Neuronal stem cell (in vitro differentiated cells): ENCODE measurements at places on chromosomes 12 and 14.

DNA sequence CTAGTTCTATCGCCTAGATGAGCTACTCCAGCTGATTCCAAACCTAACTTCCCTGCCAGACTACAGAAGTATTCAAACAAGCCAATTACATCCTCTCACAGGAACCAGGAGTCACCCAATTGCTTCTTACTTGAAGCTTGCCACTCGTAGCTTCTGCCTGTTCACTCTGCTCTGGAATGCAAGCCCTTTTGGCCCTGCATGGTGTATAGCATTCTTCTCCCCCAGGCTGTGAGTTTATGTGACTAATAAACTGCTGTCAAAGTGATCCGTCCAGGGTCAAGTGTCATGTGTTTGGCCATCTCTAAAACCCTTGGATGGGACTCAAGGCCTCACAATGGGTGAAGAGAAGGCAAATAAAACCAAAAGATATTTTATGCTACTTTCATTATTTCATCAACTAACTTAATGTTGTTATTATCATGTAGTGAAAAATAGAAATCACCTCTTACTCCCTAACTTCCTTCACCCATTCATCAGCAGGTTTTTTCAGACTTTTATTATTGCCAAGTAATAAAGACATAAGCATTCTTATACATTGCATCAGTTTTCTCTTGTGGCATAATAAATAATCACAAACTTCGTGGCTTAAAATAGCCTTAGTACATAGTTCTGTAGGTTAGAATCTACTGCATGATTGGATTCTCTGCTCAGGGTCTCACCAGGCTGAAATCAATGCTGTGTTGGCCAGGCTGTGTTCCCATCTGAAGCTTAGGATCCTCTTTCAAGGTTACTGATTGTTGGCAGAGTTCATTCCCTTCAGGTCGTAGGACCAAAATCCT, 1981.7 kb upstream of the FLRT2 start:
- DNase-seq = peak; percentile 3

GRCh38 chr14:53619691-53620231, 336.9 kb downstream of the BMP4 start:
- DNase-seq = no peak

- no peak for DNase-seq
These were observed 605.1 kb downstream of the VRK1 start for GRCh38 chr14:97402279-97402678.

DNA sequence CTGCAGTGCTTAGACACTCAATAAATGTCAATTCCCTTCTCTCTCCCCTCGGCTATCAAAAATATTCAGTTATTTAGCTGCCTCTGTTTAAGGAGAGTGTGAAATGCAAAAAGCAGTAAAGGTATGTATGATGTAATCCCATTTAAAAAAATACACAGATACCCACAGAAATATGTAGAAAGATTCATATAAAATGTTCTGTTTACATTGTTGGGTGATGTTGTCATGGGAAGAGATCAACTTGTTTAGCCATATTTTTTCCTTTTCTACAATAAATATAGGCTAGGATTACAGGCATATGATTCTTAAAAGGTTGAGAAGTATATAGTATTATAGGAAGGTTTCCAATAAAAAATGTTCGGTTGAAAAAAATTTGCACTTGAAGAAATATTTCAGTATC, 7.8 kb downstream of the PPP2R3C start:
- no peak for DNase-seq

GRCh38 chr14:70013271-70013873, 134.2 kb downstream of the SMOC1 start:
- peak; percentile 54 for DNase-seq

- no peak for DNase-seq
These were observed 24.6 kb downstream of the TMED10 start for GRCh38 chr14:75151851-75152250.

- DNase-seq = no peak
These were observed 38.7 kb downstream of the STK38L start for GRCh38 chr12:27282754-27283153.

DNA sequence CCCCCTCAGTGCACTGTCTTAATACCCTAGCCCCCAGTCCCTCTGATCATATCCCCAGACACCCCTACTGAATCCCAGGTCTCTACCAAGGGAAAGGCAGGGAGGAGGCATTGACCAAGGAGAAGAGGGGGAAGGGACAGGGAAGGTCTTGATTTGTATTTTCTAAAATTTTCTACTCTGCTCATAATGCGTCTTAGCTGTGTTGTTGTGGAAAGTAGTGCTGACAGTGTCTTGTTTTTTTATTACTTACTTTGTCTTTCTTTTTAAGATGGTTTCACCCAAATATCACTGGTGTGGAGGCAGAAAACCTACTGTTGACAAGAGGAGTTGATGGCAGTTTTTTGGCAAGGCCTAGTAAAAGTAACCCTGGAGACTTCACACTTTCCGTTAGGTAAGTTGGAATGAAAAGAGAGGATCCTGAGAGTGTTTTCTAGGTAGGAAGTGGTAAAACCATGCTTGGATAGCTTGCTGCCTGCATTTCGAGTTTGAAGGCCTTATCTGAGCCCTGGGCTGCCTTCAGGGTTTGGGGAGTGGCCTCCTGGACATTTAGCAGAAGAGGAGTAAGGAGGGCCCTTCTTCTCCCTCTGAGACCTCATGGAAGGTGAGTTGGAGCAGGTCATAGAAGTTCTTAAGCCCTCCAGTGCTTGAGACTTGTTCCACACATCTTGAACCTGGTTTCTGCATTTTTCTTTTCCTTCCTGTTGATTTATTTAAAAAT, 27.4 kb downstream of the PTPN11 start:
- no peak for DNase-seq

DNA sequence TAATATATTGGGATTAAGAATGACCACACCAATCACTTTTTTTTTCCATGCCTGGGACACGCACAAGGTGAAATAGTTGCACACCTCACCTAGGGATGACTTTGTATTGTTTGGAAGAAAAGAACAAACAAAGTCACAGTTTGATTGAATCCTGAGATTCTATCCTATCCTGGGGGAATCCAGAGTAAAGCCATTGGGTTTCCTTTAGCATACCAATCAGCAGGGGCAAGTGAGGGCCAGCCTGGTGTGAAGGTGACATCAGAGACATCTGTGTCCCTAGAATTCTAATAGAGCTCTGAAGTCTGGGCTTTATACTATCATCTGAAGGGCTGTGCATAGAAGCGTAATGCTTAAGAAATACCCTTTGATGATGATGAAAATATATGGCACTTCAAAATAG, 199.9 kb downstream of the STXBP6 start:
- no peak for DNase-seq

- no peak for DNase-seq
These were observed 808.7 kb downstream of the NRXN3 start for GRCh38 chr14:78978896-78979295.

DNA sequence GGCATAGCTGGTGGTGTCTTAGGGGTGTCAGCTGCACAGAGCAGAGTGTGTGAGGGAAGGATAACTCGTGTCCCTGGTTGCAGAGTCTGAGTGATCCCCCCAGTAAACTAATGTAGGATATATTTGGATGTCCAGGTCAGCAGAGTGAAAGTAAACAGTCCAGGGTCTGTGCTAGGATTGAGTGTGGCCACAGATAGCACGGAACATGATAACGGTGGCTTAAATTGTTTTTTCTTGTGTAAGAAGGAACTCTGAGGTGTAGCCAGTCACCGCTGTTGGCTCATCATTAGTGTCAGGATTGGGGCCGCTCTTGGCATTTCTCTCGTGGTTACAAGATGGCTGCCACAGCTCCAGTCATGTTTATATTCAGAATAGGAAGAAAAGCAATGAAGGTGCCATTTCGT, 97.3 kb downstream of the DERA start:
- no peak for DNase-seq

DNA sequence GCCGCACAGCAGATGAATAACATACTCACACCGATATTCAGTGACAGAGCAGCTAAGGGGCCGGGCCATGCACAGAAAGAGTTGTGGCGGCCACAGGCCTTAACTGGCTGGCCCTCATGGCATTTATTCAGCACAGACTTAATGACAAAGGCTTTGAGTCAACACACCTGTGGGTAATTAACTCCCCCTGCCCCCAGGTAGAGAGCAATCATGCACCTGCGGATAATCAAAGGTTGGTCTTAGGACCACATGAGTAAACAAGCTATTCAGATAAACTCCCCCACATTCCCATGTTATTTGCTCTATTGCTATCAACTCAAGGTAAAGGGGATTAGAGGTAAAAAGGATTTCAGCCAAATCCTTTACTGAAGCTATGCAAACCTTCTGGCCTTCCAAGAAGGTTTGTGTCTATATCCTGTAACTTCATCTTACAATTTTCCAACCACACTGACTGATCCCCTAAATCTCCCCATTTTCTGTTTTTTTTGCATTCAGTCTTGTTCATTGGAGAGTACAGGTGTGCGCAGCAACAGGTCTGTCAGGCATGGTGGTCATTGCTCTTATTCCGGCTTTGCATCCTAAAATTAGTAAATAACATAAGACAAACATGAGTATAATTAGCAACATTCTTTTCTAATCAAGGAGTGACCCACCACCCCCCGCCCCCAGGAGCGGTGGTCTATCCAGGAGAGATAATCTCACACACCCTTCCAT, 16.9 kb upstream of the BLTP3B start:
- no peak for DNase-seq

DNA sequence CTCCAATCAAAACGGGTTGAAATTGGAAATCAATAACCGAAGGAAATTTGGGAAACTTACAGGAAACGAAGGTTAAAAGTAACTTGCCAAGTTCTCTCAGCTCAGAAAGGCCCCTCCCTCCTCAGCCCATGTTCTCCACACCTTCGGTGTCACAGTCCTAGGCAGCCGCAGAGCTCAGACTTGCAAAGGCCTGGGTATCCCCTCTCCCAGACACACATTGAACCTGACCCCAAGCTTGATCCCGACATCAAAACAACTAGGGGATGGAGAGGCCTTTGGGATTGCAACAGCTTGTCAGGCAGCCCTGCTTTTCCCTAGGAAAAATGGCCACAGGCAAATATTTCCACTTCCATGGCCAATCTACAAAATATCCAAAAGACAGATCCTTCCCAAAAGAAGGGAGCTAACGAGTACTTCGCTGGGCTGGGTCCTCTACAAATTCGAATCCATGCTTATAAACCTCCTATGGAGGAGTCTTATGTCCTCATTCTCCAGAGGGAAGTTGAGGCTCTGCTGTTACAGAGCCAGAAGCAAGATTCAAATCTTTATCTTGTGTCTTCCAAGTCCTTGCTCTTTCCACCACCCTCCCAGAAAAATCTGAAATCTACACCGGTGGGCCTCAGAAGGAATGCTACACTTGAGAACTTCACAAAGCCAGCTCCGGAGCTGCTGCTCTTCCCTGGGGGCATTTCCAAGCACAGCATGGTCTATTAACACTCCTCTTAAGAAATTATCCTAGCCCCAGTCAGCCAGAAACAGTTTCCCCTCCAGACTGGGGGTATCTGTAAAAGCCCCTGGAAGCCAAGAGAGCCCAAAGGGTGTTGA, 35.7 kb upstream of the PNMA1 start:
- no peak for DNase-seq

GRCh38 chr12:66140731-66141130, 10.2 kb upstream of the LLPH start:
- DNase-seq = no peak

DNA sequence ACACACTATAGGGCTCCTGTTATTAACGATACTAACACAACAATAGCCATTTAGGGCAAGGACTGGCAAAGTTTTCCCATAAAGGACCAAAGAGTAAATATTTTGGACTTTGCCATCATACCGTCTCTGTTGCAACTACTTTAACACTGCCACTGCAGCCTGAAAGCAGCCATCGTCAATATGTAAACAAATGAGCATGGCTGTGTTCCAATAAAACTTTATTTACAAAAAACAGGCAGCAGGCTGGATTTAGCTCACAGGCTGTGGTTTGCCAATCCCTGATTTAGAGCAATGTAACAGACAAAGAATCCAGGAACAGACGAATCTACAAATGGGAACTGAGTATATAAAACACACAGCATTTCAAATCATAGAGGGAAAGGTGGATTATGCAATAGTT, 84.1 kb downstream of the FRMD6 start:
- no peak for DNase-seq

GRCh38 chr14:32202491-32202997, 525 bp downstream of the RNU6-8 start:
- DNase-seq = peak; percentile 33

GRCh38 chr12:24748326-24748725, 200.6 kb downstream of the BCAT1 start:
- no peak for DNase-seq

DNA sequence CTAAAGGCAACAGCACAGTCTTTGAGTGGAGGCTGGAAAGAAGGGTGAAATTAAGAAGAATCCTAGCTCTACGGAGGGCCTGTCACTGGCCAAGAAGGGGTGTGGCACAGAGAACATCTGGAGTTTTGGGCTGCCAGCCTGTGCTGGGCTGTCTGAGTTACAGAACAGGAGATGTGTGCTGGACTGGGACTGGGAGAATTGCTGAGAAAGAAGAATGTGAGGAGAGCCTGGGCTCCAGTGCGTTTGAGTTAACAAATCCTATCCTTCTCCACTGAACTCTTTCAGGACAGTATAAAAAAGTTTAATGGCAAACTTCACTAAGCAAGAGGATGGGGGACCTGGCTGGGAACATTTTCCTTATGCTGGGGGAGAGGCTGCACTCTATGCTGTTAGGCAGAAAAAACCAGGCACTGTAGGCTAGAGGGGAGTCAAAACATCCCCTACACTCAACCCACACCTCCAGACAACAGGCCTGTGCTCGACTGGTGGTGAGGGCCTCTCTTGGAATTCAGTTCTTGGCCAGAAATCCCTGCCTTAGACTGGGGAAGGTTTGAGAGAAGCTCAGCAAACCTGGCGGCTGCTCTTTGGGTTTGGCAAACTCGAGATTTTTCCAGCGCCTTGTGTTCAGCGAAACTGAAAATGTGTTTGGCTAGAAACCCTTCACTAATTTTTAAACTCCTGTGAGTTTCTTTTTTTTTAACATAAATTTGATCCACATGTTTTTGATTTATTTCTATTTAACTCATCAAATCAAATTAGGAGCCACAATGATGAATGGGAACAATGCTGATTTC, 217.3 kb downstream of the MON2 start:
- DNase-seq = no peak

GRCh38 chr14:89654998-89655397, 238.0 kb upstream of the FOXN3 start:
- no peak for DNase-seq

- no peak for DNase-seq
These were observed 42.5 kb upstream of the AKAP6 start for GRCh38 chr14:32286602-32287001.

GRCh38 chr14:72164420-72165228, 232.4 kb downstream of the RGS6 start:
- no peak for DNase-seq

GRCh38 chr12:3130057-3130830, 53.1 kb downstream of the TSPAN9 start:
- no peak for DNase-seq

DNA sequence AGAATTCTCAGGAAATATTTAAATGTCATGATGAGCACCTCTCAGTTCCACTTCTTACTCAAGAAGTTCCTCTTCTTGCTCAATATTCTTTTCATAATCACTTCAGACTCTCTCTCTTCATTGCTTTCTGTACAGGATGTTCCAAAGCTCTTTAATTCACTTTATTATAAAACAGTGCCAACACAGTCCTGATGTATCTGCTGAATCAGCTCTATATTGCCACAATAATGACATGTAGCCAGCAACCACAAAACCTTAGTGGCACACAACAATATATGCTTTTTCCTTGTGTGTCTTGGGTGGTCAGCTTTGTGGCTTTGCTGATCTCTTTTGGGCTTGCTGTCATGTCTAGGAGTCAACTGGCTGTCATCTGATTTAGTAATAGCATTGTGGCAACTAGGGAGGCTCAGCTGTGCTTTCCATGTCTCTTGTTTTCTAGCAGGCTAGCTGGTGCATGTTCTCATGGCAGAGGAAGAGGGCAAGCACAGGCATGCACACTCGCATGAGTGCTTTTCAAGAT, 52.8 kb upstream of the SLC2A13 start:
- no peak for DNase-seq

GRCh38 chr12:131596115-131596514, 114.8 kb upstream of the SFSWAP start:
- no peak for DNase-seq
